ENCODE measurements at places on chromosomes 5 and 9.

- H3K4me3 ChIP-seq, result no peak overlapping the region
- DNase-seq, result no peak
- no peaks in the 10 kb centered on the region for H3K27me3 ChIP-seq
- no peaks in the 10 kb centered on the region for H3K4me1 ChIP-seq
Measured at GRCh38 chr5:142446960-142447279, 122.1 kb upstream of the SPRY4 start.

DNA sequence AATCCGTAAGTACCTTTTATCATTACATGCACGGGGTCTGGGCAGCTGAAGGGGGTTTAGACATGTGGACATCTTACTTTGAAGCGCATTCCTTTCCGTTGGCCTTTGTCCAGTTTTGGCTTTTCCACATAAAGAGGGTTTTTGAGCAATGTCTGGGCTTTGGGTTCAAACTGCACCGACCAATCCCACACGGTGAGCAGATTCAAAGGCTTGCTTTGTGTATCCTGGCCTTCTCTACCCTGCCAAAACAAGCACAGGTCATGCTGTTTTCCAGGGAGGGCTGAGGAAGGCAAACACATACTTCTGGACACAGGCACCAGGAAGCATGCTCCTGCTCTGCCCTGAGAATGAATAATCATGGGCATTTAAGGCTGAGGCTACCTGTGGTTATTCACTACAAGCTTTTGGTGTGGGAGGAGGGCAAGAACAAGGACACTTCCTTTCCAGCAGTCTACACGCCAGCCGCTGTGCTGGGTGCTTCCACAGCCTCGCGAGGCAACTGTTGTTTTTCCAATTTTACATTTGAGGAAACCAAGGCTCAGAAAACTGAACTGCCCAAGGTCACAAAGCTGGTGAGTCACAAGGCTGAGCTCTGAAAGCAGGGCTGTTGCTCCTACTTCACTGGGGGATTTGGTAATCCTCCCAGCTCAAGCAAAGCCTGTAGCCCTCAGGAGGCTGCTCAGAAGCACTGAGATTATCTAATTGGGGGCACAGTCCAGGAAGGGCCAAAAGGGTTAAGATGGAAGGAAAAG, 59.8 kb upstream of the GOLPH3 start:
- no peaks in the 10 kb centered on the region for H3K27me3 ChIP-seq
- H3K36me3 ChIP-seq, result peaks cover 16% of the 10 kb centered on the region
- peaks cover 30% of the 10 kb centered on the region for H3K4me1 ChIP-seq
- no peak overlapping the region for H3K4me3 ChIP-seq
- peak overlapping the region; percentile 26 for H3K27ac ChIP-seq
- DNase-seq, result no peak

DNA sequence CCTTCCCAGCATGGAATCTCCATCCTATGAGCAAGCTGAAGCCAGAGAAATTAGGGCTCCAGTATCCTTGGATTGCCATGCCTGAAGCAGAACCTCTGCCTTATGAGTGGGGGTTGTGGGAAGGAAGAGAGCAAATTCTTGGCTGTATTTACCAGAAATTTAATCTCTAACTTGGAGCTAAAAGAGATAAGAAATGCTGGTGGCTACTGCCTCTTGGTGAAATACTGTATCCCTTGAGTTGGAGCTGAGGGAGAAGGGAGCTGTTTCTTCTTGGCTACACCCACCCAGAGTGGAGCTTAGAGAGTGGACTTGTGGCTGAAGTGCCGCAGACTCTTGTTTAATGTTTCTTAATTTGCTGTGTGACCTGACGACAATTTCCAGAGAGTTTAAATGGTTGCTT, 447.3 kb downstream of the ARHGEF28 start:
- H3K4me1 ChIP-seq, result peaks cover 3% of the 10 kb centered on the region
- no peak overlapping the region for H3K27ac ChIP-seq
- no peaks in the 10 kb centered on the region for H3K27me3 ChIP-seq
- no peak for DNase-seq
- H3K4me3 ChIP-seq, result no peak overlapping the region
- H3K36me3 ChIP-seq, result no peaks in the 10 kb centered on the region

- H3K4me1 ChIP-seq, result peaks cover 4% of the 10 kb centered on the region
- no peaks in the 10 kb centered on the region for H3K27me3 ChIP-seq
- no peak overlapping the region for H3K4me3 ChIP-seq
- DNase-seq, result peak; percentile 14
- H3K27ac ChIP-seq, result no peak overlapping the region
Measured at GRCh38 chr5:67289763-67290521, 93.3 kb upstream of the CD180 start.

DNA sequence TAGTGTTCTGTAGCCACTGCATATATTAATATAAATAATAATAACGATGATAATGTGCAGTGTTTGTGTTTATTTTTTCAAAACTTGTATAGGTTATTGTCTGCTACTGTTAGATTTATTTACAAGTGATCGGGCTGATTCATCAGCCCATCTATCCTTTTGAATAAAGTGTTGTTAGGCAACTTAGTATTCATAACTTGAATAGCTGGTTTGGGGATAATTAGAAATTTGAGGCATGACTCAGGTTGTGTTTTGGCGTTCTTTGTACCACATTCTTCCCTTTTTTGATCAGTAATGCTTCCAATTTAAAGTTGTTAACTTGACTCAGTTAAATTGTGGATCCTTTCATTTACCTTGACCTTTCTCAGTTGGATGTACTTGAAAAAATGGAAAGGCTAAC, 69.7 kb downstream of the FOCAD start:
- peak; percentile 45 for DNase-seq
- H3K36me3 ChIP-seq, result no peaks in the 10 kb centered on the region
- no peaks in the 10 kb centered on the region for H3K27me3 ChIP-seq

- DNase-seq, result no peak
- peaks cover 2% of the 10 kb centered on the region for H3K36me3 ChIP-seq
- peaks cover 15% of the 10 kb centered on the region for H3K4me1 ChIP-seq
- H3K27ac ChIP-seq, result no peak overlapping the region
Measured at GRCh38 chr5:57491369-57491965, 8.9 kb upstream of the ACTBL2 start.

DNA sequence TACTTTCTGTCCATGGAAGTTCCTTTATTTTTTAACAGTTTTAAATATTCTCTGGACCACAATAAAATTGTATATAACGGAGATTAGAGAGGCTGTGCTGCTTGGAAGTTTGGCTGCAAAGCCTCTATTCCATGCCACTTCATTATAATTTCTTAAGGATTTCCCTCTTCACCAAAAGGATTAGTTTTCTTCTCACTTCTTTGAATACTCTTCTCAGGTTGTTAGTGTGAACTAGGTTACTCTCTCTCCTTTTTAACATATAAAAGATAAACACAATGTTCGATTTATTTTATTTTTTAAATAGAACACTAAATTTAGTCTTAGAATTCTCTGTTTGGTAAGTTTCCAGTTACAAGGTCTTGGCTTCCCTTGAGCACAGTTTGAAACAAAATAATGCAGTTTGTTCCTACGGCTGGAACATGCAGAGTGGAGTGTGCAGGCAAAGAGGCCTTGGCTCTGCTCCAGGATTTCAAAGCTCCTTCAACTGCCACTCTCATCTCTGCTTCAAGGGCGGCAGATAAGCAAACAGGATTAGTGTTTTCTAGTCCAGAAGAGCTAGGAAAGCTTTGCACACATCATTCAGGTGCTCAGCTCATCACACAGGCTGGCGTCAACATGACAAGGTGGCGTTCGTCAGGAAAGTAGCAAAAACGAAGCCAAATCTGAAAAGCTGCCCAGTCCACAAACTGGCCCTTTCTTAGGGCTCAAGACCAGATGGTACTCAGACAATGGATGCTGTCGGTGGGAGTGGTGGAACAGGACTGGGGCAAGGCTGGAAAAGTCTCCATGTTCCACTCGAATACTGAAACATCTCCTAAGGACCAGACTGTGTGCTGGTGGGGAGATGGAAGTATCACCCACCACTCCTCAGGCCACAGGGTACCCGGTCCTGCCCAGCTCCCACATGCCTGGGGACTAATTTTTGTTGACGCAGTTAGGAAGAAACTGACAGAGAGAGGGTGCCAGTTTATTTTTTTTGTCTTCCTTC, 286.6 kb downstream of the CRB2 start:
- H3K27me3 ChIP-seq, result no peaks in the 10 kb centered on the region
- H3K4me1 ChIP-seq, result peaks cover 2% of the 10 kb centered on the region
- no peak overlapping the region for H3K4me3 ChIP-seq

GRCh38 chr5:71938895-71939294, 168.4 kb upstream of the MAP1B start:
- H3K27me3 ChIP-seq, result no peaks in the 10 kb centered on the region
- H3K4me1 ChIP-seq, result no peaks in the 10 kb centered on the region
- H3K27ac ChIP-seq, result no peak overlapping the region
- H3K36me3 ChIP-seq, result no peaks in the 10 kb centered on the region
- H3K4me3 ChIP-seq, result no peak overlapping the region

- peak; percentile 98 for DNase-seq
- no peak overlapping the region for H3K4me3 ChIP-seq
- H3K36me3 ChIP-seq, result no peaks in the 10 kb centered on the region
- H3K27me3 ChIP-seq, result no peaks in the 10 kb centered on the region
- H3K27ac ChIP-seq, result no peak overlapping the region
- H3K4me1 ChIP-seq, result peaks cover 8% of the 10 kb centered on the region
Measured at GRCh38 chr9:107539427-107540163, 50.0 kb upstream of the KLF4 start.

DNA sequence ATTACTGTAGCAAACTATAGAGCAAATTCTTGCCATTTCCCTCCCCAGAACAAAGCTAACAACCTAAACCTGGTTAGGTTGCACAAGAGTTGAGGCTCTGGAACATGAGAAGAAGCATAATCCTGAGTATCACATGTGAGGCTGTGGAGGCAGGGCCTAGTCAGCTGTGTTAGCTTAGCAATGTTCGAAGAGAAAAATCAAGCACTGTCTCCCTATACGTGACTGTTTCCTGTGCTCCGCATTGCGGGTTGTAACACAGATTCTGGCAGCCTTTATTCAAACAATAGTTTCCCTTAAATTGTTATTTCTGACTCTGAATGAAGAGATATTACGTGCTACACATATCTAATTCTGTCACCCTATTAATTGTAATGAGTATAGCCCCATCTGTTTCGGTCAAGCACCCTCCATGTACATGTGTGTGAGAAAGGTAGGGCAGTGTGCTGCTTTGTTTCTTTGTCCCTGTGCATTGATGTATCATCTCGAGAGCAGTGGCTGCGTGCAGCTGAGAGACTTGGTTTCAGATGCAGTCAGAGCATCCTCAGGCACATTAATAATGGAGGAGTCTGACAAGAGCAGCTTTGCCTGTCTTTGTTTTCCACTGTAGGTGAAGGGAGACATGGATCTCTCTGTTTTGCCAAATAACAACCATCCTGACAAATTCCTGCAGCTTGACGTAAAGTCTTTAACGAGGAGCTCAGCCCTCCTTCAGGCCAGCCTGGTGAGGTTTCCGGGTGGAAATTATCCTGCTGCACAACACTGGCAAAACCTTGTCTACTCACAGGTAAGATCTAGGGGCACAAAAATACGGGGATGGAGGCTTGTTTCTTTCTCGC, at the start of gene MINAR2:
Gene MINAR2 (plus strand): TSS at position 523 of the 836 bp plus-strand sequence. CDS start 97 bp downstream, at position 620.
- no peaks in the 10 kb centered on the region for H3K27me3 ChIP-seq
- H3K36me3 ChIP-seq, result no peaks in the 10 kb centered on the region
- H3K4me3 ChIP-seq, result no peak within 1 kb of the TSS

DNA sequence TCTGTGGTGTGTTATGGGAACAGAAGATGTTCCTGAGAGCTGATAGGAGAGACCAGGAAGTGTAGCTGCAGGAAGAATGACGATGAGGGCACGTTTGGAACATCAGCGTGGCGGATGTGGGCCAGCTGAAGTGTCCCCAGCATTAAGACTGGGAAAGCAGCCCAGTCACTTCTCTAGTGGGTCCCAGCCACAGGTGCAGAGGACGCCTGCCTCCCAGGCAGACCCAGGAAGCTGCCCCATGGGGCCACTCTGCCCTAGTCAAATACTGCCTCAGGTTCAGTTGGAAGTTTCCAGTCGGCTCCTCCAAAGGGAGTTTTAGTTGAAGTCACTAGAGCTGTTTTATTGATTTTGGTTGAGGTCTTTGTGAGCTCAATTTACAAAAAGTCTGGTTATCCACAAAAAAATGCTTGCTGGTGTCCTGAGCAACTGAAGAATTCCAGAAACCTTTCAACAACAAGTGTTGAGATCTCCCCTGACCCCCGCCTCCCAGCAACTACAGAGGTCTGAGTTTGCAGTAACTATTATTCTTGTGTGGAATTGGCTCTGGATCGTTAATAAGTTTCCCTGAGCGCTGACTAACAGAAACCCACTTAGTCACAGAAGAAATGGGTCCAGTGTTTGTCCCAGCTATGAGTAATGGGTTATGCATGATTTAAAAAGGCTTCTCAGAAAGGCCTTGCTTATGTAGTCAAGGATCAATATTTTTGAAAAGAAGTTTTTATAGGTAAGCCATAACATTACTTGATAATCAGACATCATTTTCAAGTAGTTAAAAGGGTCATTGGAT, 294.1 kb downstream of the FANCC start:
- no peaks in the 10 kb centered on the region for H3K27me3 ChIP-seq
- H3K36me3 ChIP-seq, result peaks cover 15% of the 10 kb centered on the region
- peak overlapping the region; percentile 79 for H3K27ac ChIP-seq
- no peak overlapping the region for H3K4me3 ChIP-seq
- peak; percentile 25 for DNase-seq

GRCh38 chr5:30605693-30606268, 587.7 kb upstream of the CDH6 start:
- H3K36me3 ChIP-seq, result no peaks in the 10 kb centered on the region
- H3K4me3 ChIP-seq, result no peak overlapping the region
- peaks cover 1% of the 10 kb centered on the region for H3K4me1 ChIP-seq
- no peak overlapping the region for H3K27ac ChIP-seq

DNA sequence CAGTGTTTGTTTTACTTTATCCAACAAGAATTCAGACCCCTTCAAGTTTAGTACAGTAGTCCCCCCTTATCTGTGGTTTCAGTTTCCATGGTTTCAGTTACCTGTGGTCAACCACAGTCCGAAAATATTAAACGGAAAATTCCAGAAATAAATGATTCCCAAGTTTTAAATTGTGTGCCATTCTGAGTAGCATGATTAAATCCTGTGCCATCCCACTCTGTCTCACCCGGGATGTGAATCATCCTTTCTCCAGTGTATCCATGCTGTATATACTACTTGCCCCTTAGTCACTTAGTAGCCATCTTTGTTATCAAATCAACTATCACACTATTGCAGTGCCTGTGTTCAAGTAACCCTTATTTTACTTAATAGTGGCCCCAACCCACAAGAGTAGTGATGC, 153.8 kb upstream of the RASA1 start:
- no peaks in the 10 kb centered on the region for H3K36me3 ChIP-seq
- no peak overlapping the region for H3K27ac ChIP-seq
- no peak for DNase-seq
- no peaks in the 10 kb centered on the region for H3K27me3 ChIP-seq

DNA sequence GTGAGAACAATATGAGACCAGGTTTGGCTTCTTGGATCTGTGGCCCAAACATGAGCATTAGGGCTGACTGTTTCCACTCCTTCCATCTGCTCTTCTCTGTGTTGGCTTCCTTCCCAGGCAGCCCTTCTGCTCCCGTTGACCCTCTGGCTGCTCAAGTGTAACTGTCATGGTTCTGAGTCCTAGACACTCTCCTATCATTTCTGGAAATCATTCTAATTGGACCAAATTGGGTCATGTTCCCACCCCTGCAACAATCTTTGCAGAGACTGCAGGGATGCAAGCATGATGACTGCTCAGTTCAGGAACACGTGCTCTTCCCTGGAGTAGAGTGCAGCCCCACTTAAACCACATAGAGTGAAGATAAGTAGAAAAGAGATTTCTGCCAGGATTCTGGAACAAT, 741.4 kb downstream of the TAF11L14 start:
- H3K36me3 ChIP-seq, result no peaks in the 10 kb centered on the region
- DNase-seq, result no peak
- no peaks in the 10 kb centered on the region for H3K4me1 ChIP-seq
- no peaks in the 10 kb centered on the region for H3K27me3 ChIP-seq
- no peak overlapping the region for H3K4me3 ChIP-seq
